Stimulated activated CD4-positive, alpha-beta T cell treated with anti-CD3 and anti-CD28 coated beads, Interleukin-4, amount 100 ng/mL, for 24 hours (primary cell): ENCODE measurements at places on chromosomes 4 and X.
A peak's percentile ranks its signal among the peaks of the same experiment; 100 is the strongest.

DNA sequence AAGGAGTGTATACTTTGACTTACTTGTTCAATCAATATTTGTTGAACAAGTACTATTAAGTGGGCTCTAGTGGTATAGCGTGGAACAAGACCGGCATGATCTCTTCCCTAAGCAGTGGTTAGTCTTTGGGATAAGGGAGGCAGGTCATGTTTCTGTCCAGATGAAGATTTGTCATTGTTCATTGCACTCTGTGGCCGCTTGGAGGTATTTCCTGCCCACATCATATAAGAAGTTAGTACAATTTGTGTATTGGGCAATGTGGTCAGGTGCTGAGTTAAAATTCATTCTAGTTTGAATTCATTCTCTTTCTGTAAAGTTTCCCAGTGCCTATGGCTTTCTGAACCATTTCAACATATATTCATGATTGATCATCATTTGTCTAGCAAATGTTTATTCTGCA is 101.1 kb upstream of the SHISA3 start:
- DNase-seq = no peak

- DNase-seq = no peak
Measured at GRCh38 chr4:139841464-139842195, 176.0 kb downstream of the MGST2 start.

- peak; percentile 13 for DNase-seq
Measured at GRCh38 chrX:4547213-4547836, 833.9 kb upstream of the PRKX start.

DNA sequence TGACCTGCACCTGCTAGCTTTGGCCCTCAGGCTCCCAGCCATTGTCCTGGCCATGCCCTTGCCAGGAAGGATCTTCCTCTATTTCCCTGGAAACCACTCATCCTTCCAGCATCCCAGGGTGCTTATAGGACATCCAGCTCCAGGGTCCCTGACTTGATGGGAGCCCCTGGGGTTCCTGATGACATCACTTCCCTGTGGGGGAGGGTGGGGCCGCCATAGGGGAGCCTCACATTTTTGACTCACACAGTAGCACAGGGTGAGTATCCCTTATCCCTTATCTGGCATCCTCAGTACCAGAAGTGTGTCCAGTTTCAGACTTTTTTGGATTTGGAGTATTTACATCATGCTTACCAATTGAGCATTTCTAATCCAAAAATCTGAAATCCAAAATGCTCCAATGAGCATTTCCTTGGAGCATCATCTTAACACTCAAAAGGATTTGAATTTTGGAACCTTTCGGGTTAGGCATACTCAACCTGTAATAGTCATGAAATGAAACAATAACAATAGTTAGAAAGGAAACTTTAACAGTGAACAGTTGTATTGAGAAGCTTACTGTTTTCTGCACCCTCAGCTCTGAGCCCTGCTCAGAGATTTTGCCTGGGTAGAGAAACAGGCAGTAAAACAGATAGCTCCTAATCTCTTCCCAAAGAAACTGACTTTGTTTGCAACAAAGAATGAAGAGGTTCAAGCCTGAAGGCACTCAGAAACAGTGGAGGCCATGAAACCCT is 22.1 kb downstream of the TNIP2 start:
- DNase-seq = no peak

DNA sequence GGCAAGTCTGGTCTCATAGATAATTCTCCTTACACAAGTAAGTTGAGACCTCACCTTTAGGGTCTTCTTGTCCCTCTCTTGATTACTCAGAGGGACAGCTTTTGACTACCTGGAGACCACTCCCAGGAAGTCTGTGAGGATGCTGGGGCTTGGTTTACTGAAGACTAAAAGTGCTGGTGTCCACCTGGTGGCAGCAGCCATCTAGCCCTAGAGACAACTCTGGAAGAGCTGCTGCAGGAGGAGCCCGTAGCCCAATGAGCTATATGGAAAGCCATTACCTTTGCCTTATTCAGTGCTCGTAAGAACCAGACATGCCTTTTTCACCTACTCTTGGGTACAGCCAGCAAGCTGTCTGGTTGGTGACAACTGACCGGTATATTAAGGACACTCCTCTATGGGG is 7.3 kb downstream of the FGFBP2 start:
- DNase-seq = no peak
